ENCODE measurements at places on chromosomes 7 and 10.

- peak; percentile 67 for DNase-seq
These were observed 16.8 kb downstream of the TRIM8 start for GRCh38 chr10:102660888-102661657.

DNA sequence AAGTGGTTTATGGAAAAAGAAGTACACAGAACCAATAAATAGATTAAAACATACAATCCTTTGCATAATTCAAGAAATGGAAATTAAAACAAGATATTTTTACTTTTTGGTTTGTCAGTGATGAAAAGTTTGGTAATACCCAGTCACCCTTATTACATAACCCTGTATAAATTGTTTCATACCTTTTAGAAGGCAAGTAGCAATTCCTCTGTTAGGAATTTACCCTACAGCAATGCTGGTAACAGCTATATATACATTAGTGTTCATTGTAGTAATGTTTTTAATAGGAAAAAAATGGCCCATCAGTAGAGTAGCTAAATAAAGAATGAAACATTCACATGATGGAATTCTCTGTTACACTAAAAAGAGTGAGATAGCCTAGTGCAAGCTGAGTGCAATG, 42.7 kb downstream of the PTPN12 start:
- no peak for DNase-seq

GRCh38 chr10:59374916-59375315, 12.6 kb upstream of the FAM13C start:
- DNase-seq: no peak

DNA sequence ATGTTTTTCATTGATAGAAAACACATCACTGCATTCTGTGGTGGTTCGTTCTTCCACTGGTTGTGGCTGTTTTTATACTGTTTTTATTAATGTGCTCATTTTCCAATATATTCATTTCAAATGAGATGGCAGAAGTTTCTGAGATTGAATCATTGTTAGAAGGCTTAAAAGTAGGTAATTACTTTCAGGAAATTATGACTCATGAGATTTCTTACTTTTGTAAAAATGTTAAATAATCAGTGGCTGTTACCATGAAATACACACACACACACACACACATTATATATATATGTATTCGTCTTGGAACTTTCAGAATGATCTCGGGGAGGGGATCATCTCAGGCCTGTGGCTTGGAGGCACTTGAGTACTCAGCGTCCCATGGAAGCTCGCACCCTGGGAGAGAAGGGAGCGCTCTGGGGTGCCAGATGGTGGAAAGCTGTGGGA, 66.1 kb downstream of the ZMYND11 start:
- DNase-seq: no peak

- DNase-seq: no peak
These were observed 238.2 kb downstream of the BUB3 start for GRCh38 chr10:123392182-123392963.

GRCh38 chr10:132257271-132257670, 50.5 kb downstream of the STK32C start:
- DNase-seq: no peak

- DNase-seq: no peak
These were observed 1.5 kb downstream of the SCART1 start for GRCh38 chr10:133455196-133455595.

- DNase-seq: no peak
These were observed 97.0 kb upstream of the SVIL start for GRCh38 chr10:29731760-29732159.

Data from heart right ventricle (tissue), 16 donors.